ENCODE measurements at places on chromosomes 4 and X. TPM values are rescaled to one million over a fixed set of nuclear protein-coding genes. Genes with fewer than 3 reads are reported as not detected.

Gene RASGEF1B
- total RNA-seq = 5.3 TPM

Gene IGFBP7
- total RNA-seq = not detected

Gene ADAMTS3
- total RNA-seq = 3.7 TPM

Gene TBX22
- total RNA-seq = 0.24 TPM

Gene PAGE2B
- total RNA-seq = not detected

Gene SSX4
- not detected for total RNA-seq

Gene BMPR1B
- total RNA-seq = 1.0 TPM

Gene PITX2
- total RNA-seq = 0.35 TPM

Gene TRIM60
- not detected for total RNA-seq

DNA sequence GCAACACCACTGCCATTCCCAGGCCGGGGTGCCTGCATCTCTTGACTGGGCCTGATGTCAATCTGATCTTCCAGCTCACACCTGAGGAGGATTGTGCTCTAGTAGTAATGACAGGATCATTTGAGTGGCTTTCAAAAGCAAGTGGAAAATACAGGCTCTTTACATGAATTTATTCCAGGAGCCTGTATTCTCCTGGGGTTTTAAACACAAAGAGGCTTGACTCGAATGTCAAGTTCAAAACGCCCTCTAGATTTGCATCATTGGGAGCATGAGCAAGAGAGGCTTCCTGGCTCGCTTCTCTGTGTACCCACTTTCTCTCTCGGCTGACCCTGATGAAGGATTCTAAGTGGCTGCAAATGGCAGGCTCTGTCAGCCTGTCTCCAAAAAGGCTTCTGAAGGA is 199.5 kb upstream of the PUDP start:
- no peaks in the 10 kb centered on the region for H3K27me3 ChIP-seq
- H3K4me1 ChIP-seq = peaks cover 12% of the 10 kb centered on the region
- no peak for DNase-seq
- no peaks in the 10 kb centered on the region for H3K36me3 ChIP-seq

GRCh38 chr4:158203436-158203835 is 6.8 kb upstream of the TMEM144 start:
- H3K4me1 ChIP-seq = no peaks in the 10 kb centered on the region
- no peak for DNase-seq
- H3K4me3 ChIP-seq = no peak overlapping the region
- H3K36me3 ChIP-seq = no peaks in the 10 kb centered on the region
- H3K27me3 ChIP-seq = no peaks in the 10 kb centered on the region

- H3K4me1 ChIP-seq = no peaks in the 10 kb centered on the region
- no peak overlapping the region for H3K4me3 ChIP-seq
- no peak overlapping the region for H3K27ac ChIP-seq
- no peak for DNase-seq
Measured at GRCh38 chrX:100658941-100659381, 15.0 kb downstream of the SRPX2 start.

- H3K36me3 ChIP-seq = no peaks in the 10 kb centered on the region
- no peak for DNase-seq
- no peak overlapping the region for H3K27ac ChIP-seq
- peaks cover 11% of the 10 kb centered on the region for H3K4me1 ChIP-seq
- no peak overlapping the region for H3K4me3 ChIP-seq
Measured at GRCh38 chr4:76616526-76616925, 181.5 kb downstream of the SHROOM3 start.

DNA sequence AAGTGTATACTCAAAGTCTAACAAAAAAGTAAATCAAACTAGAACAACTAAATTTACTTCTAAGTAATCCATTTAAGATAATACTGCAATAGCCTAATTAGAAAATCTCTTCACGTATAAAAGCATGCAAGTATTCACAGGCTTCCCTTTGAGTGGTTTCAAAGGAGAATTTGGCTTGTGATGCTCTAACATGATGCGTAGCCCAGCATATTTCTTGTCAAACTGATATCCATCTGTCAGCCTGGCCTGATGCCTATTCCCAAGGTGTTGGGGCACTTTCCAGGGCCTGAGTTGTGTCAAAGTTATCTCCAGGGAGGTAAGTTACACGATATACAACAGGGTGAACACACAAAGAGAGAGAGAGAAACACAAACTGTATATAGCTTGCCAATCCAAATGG is 287.0 kb upstream of the MAGEB18 start:
- H3K4me1 ChIP-seq = no peaks in the 10 kb centered on the region
- no peak overlapping the region for H3K27ac ChIP-seq
- no peak for DNase-seq
- H3K4me3 ChIP-seq = no peak overlapping the region
- H3K36me3 ChIP-seq = no peaks in the 10 kb centered on the region
- H3K27me3 ChIP-seq = no peaks in the 10 kb centered on the region

DNA sequence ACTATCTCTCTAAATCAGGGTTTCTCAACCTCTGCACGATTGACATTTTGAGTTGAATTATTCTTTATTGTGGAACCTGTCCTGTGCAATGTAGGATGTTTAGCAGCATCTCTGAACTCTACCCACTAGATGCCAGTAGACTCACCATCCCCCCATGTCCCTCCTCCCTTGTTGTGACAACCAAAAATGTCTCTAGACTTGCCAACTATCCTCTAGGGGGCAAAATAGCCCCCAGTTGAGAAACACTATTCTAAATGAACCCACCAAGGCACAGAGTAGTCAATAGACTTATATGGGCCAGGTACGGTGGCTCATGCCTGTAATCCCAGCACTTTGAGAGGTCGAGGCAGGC is 49.1 kb upstream of the GAB1 start:
- peaks cover 13% of the 10 kb centered on the region for H3K4me1 ChIP-seq
- no peaks in the 10 kb centered on the region for H3K27me3 ChIP-seq
- H3K4me3 ChIP-seq = no peak overlapping the region
- peak; percentile 42 for DNase-seq
- H3K27ac ChIP-seq = no peak overlapping the region

DNA sequence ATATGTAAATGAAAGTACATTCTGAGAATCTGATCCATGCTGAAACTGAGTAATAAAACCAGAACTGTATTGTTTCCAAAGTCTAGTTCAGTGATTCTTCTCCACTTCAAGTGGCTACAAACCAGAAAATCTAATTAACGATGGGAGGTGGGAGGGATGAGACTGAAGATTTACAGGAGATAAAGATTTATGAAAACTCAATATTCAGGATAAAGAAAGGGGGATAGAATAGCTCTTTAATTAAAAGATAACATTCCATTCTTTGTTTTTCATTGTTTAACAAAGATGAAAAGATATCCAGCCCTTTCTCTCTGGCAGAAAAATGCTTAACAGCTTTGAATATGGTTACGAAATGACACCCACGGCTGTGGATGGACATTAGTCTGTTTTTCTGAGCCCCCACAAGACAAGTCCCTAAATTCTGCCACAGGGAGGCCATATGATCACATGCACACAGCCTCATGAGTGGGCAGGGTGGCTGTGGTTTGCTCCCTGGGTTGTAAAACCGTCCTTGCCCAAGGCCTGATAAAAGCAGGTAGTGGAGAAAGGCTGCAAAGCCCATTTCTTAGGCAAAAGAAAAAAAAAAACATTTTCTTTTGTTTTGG is 36.4 kb downstream of the TMEM150C start:
- no peaks in the 10 kb centered on the region for H3K36me3 ChIP-seq
- no peaks in the 10 kb centered on the region for H3K27me3 ChIP-seq
- no peak for DNase-seq
- H3K4me1 ChIP-seq = peaks cover 25% of the 10 kb centered on the region

- no peak overlapping the region for H3K27ac ChIP-seq
- no peaks in the 10 kb centered on the region for H3K36me3 ChIP-seq
Measured at GRCh38 chrX:57899064-57899463, 11.2 kb downstream of the ZXDA start.

DNA sequence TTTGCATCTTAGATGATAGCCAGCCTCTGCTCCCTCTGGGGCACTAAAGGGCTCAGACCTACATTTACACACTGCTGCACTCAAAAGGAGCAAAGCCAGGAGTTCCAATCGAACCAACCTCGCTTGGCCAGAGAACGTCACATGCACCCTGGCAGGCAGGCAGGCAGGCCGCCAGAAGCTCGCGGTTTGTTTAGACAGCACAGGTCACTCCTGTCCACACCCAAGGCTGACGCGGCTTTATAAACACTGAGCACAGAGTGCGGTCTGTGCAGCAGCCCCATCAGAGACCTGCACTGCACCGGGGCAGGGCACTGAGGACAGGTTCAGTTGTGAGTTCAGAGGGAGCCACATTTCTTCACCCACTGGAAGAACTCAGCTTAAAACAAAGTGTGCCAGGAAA is 143.9 kb downstream of the BCOR start:
- no peak overlapping the region for H3K4me3 ChIP-seq
- H3K36me3 ChIP-seq = no peaks in the 10 kb centered on the region
- no peak overlapping the region for H3K27ac ChIP-seq
- DNase-seq = no peak
- H3K4me1 ChIP-seq = peaks cover 10% of the 10 kb centered on the region
- H3K27me3 ChIP-seq = no peaks in the 10 kb centered on the region

GRCh38 chr4:112173593-112174558 is 28.6 kb downstream of the FAM241A start:
- no peak overlapping the region for H3K4me3 ChIP-seq
- H3K27me3 ChIP-seq = no peaks in the 10 kb centered on the region
- no peak for DNase-seq
- H3K36me3 ChIP-seq = no peaks in the 10 kb centered on the region
- no peaks in the 10 kb centered on the region for H3K4me1 ChIP-seq

DNA sequence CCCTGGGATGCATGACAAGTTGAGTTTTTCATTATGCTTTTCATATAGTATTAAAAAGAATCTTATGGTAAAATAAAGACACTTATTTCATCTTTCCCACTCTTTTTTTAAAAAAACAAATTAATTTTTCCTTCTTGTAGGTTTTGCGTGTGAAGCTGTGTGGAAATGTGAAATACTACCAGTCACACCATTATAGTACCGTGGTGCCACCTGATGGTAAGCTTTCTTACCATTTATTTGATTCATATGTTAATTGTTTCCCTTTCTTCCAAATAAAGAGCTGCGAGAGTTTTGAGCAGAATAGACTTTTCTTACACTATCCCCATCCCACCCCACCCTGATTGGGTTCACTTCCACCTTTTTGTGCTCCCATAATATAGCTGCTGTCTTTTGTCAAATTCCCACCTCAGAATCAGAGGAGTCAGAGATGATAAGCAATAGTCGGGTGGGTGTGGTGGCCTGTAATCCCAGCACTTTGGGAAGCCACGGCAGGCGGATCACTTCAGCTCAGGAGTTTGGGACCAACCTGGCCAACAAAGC is 44.3 kb downstream of the CASP6 start:
- H3K36me3 ChIP-seq = no peaks in the 10 kb centered on the region
- no peak overlapping the region for H3K4me3 ChIP-seq
- H3K27ac ChIP-seq = no peak overlapping the region
- no peaks in the 10 kb centered on the region for H3K27me3 ChIP-seq

DNA sequence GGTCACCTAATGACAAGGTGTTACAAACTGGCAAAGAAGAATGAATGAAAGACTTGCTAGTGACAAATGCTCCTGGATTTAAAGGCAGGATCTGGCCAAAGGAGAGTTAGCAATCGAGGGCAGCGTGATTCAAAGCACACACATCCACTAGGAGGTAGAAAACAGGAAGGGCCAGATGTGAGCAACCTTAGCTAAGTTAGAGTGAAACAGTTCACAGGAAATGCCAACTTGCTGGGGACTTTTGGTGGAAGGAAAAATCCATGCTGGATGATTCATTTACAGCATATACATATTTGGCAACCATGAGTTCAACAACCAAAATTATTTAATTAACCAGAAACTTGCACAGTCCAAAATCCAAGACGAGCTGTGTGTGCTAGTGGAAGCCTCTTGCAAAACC is 276.9 kb downstream of the PTTG2 start:
- H3K27me3 ChIP-seq = no peaks in the 10 kb centered on the region
- H3K27ac ChIP-seq = no peak overlapping the region
- peak; percentile 3 for DNase-seq
- no peak overlapping the region for H3K4me3 ChIP-seq

DNA sequence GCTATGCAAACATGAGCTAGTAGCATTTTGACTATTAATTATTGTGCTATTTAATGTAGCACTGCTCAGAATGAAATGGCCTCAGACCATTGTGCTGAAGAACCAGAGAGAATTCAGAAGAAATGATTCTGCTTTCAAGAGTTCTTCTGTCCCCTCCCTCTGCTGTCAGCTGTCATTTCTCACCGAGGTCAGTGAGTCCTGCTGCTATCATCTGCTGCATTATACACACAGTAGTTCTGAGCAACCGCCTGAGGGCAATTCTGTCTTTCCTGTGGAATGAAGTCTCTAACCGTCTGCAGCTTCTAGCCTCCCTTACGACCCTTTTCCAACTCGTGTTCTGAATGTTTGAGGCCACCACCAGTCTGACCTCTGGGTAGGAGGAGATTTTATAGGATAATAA is 249.4 kb downstream of the HNRNPD start:
- H3K4me3 ChIP-seq = no peak overlapping the region
- no peaks in the 10 kb centered on the region for H3K27me3 ChIP-seq
- H3K36me3 ChIP-seq = no peaks in the 10 kb centered on the region

DNA sequence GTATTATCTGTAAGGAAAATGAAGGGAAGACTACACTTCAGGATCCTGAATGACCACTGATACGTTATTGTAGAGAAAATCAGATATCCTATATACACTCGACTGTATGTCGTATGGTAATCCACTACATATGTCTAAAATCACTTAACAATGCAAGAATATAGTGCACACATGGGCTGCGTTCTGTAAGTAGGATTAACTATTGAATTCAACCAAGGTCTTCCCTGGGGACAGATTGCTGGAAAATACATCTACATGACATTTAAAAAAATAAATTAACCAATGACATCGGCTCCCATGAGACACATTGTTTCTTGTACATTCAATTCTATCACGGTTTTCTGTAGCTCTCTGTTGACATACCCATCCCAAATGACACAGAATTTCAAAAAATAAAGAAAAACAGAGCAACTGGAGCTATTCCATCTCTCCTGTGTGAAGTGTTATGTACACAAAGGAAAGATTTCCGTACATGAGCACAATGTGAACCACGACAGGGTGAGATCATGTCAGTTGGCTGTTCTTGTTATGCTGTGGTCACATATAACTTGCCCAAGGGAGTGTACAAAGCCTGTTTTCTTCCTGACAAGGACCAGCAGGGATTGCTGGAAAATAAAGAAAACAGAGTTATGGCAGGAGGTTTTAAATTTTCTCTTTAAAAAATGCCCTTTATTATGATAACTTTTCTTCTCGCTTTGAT is 6.1 kb downstream of the ENOX2 start:
- H3K4me1 ChIP-seq = no peaks in the 10 kb centered on the region
- no peaks in the 10 kb centered on the region for H3K36me3 ChIP-seq
- no peak overlapping the region for H3K27ac ChIP-seq

DNA sequence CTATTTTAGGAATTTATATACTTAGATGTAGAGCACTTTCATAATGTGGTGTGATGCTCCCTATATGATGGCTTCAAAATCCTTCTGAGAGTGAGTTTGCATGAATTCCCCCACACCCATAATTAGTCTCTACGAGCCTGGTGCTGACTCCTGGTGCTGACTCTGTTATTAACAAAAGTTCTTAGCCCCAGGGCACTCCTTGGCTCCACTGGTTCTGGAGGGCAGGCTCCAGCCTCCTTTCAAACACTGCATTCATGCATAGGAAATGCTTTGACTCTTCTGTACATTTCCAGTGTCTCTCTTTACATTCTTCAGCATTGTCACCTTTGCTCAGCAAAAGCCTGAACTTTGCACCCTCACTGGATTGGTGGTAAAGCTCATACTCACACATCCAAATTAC is 64.0 kb downstream of the LNX1 start:
- H3K27ac ChIP-seq = no peak overlapping the region
- H3K36me3 ChIP-seq = no peaks in the 10 kb centered on the region
- DNase-seq = no peak

- H3K4me1 ChIP-seq = peaks cover 67% of the 10 kb centered on the region
- peak overlapping the region; percentile 98 for H3K27ac ChIP-seq
- H3K36me3 ChIP-seq = peaks cover 7% of the 10 kb centered on the region
Measured at GRCh38 chrX:137574784-137575293, 8.9 kb downstream of the ZIC3 start.

GRCh38 chrX:130179579-130180215 is 7.9 kb downstream of the RAB33A start:
- H3K27me3 ChIP-seq = no peaks in the 10 kb centered on the region
- H3K4me1 ChIP-seq = no peaks in the 10 kb centered on the region
- H3K36me3 ChIP-seq = no peaks in the 10 kb centered on the region
- no peak for DNase-seq
- H3K4me3 ChIP-seq = no peak overlapping the region

Measured in GM23338 (cell line).